ENCODE measurements at places on chromosomes 1 and 21. TPM values are rescaled to one million over a fixed set of nuclear protein-coding genes. Genes with fewer than 3 reads are reported as not detected.

TIAM1 gene
- 5.3 TPM for total RNA-seq

HES3 gene
- not detected for total RNA-seq

MSH4 gene
- total RNA-seq, result not detected

DIO1 gene
- total RNA-seq, result not detected

SLAMF1 gene
- total RNA-seq, result not detected

RAP1GAP gene
- 67.7 TPM for total RNA-seq

- peak; percentile 88 for DNase-seq
These were observed 33.4 kb upstream of the TENT5B start for GRCh38 chr1:27045973-27046558.

DNA sequence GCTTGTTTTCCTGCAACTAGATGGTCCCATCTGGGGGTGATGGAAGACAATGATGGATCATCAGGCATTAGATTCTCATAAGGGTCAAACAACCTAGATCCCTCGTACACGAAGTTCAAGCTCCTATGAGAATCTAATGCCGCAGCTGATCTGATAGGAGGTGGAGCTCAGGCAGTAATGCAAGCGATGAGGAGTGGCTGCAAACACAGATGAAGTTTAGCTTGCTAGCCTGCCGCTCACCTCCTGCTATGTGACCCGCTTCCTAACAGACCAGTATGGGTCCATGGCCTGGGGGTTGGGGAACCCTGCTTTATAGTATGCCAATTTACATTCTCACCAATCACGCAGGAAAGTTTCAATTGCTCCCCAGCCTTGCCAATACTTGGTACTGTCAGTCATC, 37.5 kb downstream of the TLR5 start:
- DNase-seq, result no peak

- no peak for DNase-seq
These were observed 20.9 kb upstream of the SLC1A7 start for GRCh38 chr1:53163291-53163768.

GRCh38 chr1:204741440-204741839, 55.9 kb upstream of the LRRN2 start:
- DNase-seq, result no peak

DNA sequence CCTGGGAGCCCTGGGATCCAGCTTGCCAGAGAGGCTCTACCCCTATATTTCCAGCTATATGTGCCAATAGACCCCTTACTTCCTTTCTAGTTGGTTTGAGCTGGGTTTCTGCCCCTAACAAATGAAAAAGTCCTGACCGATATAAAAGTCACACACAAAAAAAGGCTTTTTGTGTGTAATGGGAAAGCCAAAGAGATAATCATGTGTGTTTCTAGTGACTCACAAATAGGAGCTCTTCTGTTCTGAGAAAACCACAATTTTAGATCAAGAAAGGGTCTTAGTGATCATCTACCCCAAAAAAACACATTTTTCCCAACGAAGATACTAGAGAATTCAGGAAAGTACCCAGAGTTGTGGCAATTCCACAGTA, 23.0 kb upstream of the PLEKHA6 start:
- DNase-seq, result no peak

GRCh38 chr1:199545780-199546179, 481.7 kb upstream of the NR5A2 start:
- no peak for DNase-seq

DNA sequence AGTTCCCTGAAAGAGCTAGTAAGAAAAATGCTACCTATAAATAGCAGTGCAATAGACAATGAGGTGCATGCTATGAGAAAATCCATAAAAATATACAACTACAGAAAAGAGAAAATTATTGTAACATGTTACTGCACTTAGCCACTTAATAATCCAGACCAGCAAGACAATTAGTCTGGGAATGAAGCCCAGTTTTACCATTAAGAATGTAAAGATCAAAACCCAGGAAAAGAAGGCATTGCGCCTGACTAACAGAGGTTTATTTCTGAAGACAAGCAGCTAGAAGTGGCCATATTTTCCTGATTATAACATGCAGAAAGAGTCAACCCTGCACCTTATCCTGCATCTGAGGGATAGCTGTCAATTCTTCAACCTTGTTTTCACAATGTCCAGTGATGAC, 276.4 kb upstream of the PRMT6 start:
- DNase-seq, result peak; percentile 2

- DNase-seq, result no peak
These were observed 34.1 kb downstream of the KIAA1614 start for GRCh38 chr1:180946541-180947498.

Measured in stomach (tissue), 19 donors.